ENCODE measurements at places on chromosomes 5 and 9.

DNA sequence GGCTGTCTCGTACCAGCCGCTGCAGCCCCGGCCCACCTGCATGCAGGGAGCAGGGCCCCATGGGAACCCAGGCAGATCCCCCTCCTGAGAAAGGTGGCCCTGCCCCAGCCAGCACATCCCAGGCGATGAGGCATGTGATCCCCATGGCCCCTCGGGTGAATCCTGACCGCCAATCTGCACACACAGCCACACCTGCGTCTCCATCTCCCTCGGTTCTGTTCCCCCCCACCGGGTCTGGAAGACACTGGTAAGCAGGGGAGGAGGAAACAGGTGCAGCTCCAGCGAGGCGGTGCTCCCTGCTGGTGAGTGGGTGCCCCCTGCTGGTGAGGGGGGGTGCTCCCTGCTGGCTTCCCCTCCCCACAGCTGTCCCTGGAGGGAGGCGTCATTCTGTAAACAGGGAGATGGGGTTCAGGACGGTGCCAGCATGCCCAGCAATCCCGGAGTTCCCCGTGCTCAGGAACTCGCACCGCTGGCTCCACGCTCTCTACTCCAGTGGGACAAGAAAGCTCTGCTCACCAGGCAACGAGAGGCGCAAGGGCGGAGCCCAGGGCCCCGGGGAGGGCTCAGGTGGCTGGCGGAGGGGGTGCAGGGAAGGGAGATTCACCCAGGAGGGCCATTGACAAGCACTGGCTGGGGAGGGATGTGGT is 28.4 kb upstream of the SLC12A7 start:
- DNase-seq, result peak; percentile 34

- DNase-seq, result no peak
Observed at GRCh38 chr9:12212860-12213259, 480.3 kb upstream of the TYRP1 start.

DNA sequence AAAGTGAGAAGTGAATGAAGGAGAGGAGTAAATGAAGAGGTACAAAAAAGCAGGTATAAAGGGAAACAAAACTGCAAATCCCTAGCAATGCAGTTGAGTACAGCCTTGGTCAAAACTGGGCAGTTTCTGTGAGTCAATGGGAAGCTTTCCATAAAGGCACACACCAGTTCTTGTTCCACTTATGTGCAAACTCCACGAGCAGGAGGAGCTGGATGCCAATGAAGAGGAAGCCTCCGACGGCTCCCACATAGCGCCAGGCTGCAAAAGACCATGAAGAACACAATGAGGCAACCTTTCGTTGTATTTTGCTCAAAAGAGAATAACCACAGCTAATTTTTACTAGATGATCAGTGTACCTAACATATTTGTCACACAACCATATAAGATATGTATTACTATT is 81.1 kb downstream of the SERINC5 start:
- DNase-seq, result no peak

GRCh38 chr5:87729781-87730180 is 317.1 kb upstream of the CCNH start:
- no peak for DNase-seq

DNA sequence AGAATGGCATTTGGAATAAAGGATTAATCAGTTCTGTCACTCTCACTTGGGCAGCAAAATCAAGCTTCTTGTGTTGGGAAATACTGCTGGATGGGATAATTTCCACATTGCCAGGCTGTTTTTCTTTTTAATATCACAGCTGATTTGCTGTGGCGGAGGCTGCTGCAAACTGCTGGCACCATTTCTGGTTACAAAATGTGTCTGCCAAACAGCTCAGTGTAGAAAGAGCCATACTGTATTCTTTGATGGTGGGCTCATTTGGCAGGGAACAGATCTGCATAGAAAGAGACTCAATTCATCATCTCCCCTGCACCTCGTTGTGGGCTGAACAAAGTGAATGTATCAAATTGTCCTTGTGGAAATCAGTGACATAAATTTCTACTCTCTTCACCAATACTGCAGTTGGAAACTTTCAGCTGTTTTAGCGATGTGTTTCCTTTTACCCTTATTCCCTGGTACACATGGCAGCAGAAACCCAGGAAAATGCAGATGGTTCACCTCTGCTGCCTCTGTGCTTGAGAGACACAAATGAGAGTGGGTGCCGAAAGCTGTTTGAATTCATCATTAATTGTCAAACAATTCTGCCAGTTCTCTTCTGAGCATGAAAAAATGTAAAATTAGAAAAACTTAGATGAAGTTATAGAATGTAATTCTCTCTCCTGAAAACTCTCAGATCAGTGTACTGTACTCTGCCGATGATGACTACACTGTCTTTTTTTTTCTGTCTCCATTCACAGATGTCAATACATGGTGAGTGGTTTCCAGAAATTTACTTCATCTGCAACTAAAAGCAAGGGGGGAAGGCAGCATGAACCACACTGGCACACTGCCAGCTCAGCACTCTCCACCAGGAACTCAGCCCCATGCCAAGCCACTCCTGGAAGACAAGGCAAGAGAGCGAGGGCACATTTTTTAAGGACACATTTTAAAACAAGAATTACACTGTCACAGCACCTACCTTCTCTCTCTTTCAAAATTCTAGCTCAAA is 75.0 kb downstream of the HMHB1 start:
- peak; percentile 13 for DNase-seq

DNA sequence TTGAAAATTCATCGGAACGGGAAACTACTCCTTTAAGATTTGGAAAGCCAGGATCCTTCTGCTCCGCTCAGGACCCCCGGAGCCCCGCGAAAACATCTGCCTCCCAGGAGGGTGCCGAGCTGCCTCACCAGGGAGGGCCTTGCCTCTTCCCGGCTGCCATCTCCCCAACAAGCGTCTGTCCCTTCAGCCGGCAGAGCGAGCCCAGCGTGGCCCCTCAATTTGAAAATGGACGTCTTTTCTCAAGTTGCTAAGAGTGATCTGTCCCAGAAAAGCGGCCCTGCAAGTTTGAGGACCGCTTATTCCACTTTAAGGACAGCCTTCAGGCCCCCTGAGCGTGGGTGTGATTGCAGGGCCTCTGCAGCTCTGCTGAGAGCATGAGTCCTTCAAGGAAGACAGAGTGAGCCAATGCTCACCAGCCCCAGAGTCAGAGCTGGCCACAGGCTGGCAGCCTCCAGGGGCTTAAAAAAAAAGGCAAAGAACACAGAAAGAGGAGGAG is 101.3 kb downstream of the PHF2 start:
- DNase-seq, result no peak

- peak; percentile 78 for DNase-seq
Observed at GRCh38 chr9:116572095-116572748, 114.9 kb upstream of the TRIM32 start.

DNA sequence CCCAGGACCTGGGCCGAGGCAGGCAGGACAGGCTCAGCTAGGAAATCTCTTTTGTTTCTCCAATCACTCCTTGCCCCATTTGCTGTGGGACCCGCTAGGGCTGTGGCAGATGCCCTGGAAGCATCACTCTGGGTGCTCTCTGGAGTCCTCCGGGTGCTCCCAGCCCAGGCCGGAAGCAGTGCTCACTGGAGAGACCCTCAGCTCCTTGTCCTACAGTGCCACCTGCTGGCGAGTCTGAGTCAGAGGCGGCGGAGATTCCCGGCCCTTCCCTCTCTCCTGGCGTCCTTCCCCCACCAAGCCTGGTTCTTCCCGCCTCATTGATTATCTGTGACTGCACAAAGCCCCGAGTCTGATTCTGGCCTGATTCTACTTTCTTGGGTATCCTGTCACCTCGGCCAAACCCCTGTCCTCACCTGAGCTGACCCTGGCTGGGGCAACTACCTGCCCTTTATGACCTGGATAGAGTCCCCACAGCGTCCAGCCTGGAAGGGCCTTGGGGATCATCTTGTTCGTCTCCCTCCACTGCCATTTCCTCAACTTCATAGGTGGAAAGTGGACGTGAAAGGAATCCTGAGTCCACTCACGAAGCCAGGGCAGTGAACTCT is 7.3 kb upstream of the BARHL1 start:
- peak; percentile 33 for DNase-seq

GRCh38 chr5:103178167-103178566 is 58.1 kb downstream of the PPIP5K2 start:
- no peak for DNase-seq

GRCh38 chr9:89606624-89607311 is 2.0 kb downstream of the GADD45G start:
- no peak for DNase-seq

- DNase-seq, result peak; percentile 17
Observed at GRCh38 chr9:125932012-125932411, 184.8 kb downstream of the PBX3 start.

DNA sequence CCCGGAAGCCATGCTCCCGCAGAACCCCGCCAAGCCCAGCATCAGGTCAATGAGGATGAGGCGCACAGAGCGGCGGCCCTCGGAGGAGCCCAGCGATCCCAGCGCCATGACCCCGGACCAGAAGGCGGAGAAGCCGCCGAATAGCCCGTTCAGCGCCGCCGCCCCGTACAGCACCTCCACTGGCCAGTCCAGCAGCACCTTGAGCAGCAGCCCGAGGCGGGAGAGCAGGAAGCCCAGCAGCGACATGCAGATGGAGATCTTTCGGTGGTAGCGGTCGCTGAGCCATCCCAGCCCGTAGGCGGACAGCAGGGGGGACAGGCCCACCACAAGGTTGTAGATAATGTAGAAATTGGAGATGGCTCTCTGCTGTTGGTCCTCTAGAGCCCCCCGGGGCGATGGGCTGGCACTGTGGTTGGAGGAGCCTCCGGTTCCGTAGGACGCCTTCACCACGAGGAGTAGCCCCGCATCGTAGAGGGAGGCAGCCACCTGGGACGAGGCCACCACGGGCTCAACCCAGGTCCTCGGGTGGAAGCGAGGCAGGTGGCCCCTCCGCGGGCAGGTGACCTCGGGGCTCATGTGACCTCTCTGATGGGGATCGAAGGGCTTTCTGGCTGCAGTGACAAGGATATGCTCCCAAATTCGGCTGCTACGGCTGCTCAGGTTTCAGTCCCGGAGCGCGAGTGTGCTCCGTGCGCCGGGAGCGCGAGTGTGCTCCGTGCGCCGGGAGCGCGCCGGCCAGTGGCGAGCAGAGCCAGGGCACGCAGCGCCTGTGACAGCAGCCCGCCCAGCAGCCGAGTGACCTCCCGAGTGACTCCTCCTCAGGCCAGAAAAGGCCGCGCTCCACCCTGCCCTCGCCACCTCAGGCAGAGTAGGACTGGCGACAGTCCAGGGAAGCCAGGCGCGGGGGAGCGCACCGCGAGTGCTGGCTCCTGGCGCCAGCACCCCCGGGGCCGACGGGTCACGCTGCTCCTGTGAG is at the start of gene SLC46A2:
SLC46A2 (minus strand) TSS at position 771 of the 976 bp plus-strand sequence; CDS start at position 576, 195 bp downstream.
- DNase-seq, result peak; percentile 7

DNA sequence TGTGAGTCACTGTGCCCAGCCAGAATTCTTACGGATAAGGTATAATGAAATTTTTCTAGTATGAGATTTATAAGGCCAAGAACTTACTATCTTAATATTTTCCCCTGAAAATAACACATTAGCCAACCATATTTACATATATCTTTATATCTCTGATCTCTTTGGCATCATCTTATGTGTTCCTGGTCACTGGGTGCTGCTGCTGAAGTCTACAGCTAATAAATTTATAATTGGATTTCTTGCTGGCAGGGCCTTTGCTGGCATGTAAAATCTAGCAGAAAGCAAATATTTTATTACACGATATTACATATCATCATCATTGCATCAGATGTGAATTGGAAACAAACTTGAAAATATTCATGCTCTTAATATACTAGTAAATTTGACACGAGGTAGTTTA is 590.7 kb downstream of the ANXA1 start:
- DNase-seq, result no peak

- no peak for DNase-seq
Observed at GRCh38 chr9:78040726-78041125, 9.1 kb upstream of the GNAQ start.

Data from hypothalamus (tissue), 51 donors.